ENCODE measurements at places on chromosomes 4 and X. TPM values are rescaled to one million over a fixed set of nuclear protein-coding genes. Genes with fewer than 3 reads are reported as not detected.

DNA sequence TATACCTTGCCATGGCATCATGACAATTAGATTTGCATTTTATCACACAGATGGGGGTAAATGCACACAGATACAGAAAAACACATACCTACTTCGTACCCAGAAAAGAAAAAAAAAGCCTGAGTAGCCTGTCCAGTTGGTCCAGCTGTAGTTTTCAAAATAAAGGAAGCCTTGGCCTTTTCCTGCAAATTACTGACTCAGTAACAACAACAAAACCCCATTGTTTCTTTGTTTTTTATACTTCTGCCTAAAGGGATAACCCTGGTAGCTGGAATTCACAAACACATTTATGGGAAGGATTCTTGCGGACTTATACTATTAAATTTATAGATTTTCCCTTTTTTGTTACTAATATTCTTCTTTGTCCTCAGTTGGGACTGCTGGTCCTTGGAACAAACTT is 156.4 kb upstream of the PCDH10 start:
- DNase-seq: no peak

DNA sequence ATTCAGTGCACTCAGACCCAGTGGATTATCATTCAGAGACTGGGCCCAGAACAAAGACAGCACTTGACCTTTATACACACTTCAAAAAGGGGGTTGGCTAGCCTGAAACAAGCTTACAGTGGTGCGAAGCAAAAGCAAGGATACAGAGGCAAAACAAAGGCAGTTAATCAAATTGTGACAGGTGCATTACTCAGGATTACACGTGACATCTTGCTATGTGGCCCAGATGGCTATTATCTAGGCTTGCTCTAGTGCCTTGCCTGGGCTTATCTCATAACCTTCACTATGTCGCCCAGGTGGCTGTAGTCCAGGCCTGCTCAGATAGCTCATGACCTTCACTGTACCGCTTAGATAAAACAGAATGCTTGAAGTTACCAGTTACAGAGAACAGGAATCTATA is 1092.1 kb upstream of the PRKX start:
- no peak for DNase-seq

- no peak for DNase-seq
Observed at GRCh38 chrX:54935306-54935705, 14.7 kb downstream of the TRO start.

Gene UCP1
- total RNA-seq: not detected

Gene SLC9B2
- 40.2 TPM for total RNA-seq

Gene GABRE
- not detected for total RNA-seq

Gene PPARGC1A
- total RNA-seq: not detected

Gene NUDT6
- 4.4 TPM for total RNA-seq

DNA sequence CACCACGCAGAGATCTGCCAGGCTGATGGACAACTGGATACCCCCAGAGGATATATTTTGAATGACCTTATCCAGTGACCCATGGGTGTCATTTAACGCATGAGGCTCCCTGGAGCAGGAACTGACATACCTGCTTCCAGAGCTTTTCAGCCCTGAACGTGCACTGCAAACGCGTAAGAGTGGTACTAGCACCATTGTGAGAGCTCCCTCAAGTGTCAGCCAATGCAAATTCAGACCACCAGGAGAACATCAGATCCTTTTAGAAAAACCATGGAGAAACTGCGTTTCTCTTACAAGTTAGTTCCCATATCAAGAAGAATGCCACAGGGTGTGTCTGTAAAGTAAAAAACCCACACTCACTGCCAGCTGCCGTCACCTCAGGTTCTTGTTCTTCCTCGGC is 7.3 kb downstream of the TREX2 start:
- DNase-seq: peak; percentile 12

GRCh38 chr4:58313444-58313843 is 1203.3 kb upstream of the IGFBP7 start:
- DNase-seq: no peak

DNA sequence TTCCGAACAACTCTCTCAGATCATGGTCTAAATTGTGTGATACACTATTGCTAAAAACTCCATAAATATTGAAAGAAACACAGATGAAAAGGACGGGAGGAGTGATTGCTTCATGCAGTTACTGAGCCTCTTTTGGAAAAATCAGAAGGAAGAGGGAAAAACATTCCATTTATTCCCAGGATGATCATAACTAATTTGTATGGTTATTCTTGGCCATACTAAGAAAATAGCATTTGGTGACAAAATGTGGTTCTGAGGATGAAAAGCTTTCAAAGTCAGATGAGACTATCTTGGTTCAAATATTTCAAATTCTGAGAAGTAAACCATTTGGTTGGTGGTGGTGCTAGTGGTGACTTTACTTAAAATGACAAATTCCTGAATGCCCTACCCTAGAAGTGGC is 305.4 kb upstream of the LDB2 start:
- DNase-seq: no peak

Gene P2RY4
- not detected for total RNA-seq

GRCh38 chr4:138949866-138950265 is 65.7 kb upstream of the NOCT start:
- no peak for DNase-seq

DNA sequence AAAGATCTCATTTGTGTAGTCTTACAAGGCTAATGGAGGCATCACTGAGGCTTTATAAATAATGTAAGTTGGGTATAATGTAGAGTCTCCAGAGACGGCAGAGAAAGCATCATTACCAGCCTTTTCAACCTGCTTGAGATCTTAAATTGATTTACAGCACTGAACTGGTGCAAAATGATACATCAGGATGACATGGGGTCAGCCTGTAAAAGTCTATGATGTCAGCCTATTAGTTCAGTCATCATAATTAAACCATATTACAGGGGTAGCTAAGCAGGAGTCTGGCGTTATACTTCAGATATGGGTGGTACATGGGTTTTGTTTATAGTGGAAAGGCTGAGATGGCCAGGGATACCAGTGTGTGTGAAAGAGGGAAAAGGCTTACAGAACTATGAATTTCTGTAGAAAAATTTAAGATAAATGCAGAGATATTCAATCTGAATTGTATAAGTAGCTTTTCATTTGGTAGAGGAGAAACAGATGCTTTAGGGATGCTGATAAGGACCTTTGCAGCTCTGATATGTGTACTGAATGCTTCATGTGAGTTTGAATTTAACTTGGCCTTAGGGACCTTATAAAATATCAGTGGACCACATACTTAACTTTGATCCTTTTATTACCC is 2.7 kb downstream of the SMAD1 start:
- no peak for DNase-seq

DNA sequence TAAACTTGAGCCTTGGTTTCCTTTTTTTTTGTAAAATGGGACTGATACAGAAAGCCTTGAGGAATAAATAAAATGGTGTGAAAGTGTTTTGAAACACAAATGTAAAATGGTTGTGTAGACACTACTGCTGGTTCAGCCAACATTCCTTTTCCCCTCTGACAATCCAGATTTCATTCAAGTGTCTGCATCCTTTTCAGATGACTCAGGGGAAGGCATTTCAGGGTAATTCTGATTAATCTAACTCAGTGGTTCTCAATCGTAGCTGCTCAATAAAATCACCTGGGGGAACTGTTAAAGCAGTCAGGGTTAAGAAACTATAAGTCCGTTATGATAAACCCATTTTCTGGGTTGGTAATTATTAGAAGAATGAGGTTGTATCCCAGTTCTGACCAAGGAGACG is 4.6 kb downstream of the ARHGAP10 start:
- DNase-seq: no peak

- DNase-seq: peak; percentile 22
Observed at GRCh38 chrX:13755254-13755653, 20.7 kb downstream of the OFD1 start.

- no peak for DNase-seq
Observed at GRCh38 chrX:9612146-9612505, 147.3 kb downstream of the TBL1X start.

GRCh38 chrX:30151964-30152363 is 63.4 kb upstream of the MAGEB2 start:
- no peak for DNase-seq

Gene GJB1
- total RNA-seq: not detected

Gene SLC7A11
- total RNA-seq: 3.7 TPM

- no peak for DNase-seq
Observed at GRCh38 chrX:127011629-127012028, 192.1 kb downstream of the PRR32 start.

DNA sequence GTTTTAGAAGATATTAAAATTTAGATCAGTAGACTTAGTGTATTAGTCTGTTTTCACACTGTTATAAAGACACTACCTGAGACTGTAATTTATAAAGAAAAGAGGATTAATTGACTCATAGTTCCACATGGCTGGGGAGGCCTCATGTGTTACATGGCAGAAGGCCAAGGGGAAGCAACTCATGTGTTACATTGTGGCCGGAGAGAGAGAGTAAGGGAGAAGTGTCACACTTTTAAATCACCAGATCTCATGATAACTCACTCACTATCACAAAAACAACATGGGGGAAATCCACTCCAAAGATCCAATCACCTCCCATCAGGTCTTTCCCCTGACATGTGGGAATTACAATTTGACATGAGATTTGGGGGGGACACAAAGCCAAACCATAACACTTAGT is 1159.7 kb upstream of the PCDH7 start:
- no peak for DNase-seq

DNA sequence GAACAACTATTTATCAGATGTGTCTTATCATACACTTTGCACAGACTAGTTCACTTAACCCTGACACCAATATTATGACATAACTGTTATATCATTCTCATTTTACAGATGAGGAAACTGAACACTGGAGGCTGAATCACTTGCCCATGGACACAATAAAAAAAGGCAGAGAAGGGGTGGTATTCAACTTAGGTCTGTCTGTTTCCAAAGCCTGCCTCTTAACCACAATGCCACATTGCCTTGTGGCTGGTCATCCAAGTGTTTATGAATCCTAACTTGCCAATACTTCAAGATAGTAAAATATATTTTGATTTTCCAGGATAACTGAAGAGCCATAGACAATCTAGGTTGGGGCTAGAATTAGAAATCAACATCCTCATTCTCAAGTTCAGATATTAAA is 327.8 kb downstream of the NR3C2 start:
- DNase-seq: no peak

DNA sequence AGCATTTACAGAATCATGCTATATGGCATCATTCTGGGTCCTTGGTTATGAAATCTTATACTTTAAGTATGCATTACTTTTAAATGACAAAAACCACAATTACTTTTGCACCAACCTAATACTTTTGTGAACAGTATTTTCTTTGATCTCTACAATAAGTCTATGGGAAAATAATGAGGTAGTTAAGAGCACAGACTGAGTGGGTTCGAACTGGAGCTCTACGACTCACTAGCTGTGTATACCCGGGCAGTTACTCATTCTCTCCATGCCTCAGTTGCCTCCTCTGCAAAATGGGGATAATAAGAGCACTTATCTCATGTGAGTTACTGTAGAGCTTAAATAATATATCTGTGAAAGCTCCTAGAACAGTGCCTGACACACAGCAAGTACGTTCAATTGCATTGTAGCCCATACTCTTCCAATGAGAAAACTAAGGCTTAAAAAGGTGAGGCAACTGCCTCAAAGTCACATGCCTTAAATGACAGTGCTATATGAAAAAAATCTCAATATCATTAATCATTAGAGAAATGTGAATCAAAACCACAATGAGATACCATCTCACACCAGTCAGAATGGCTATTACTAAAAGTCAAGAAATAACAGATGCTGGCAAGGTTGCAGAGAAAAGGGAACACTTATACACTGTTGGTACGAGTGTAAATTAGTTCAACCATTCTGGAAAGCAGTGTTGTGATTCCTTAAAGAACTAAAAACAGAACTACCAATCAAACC is 151.5 kb downstream of the CHIC2 start:
- no peak for DNase-seq

DNA sequence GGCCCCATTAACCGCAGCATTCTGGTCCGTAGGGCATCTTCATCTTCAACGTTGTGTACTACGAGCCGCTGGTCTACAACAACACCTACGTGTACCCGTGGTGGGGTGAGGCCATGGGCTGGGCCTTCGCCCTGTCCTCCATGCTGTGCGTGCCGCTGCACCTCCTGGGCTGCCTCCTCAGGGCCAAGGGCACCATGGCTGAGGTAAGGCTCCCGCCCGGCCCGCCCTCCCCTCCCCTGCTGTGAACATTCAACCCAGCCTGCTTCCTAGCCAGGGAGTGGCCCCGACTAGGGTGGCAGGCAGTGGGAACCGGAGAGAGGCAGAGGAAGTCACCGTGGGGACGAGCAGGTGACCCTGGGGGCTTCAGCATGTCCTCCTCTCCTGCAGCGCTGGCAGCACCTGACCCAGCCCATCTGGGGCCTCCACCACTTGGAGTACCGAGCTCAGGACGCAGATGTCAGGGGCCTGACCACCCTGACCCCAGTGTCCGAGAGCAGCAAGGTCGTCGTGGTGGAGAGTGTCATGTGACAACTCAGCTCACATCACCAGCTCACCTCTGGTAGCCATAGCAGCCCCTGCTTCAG is 7.1 kb downstream of the SLC6A8 start:
- DNase-seq: no peak

Gene FAM47B
- not detected for total RNA-seq

DNA sequence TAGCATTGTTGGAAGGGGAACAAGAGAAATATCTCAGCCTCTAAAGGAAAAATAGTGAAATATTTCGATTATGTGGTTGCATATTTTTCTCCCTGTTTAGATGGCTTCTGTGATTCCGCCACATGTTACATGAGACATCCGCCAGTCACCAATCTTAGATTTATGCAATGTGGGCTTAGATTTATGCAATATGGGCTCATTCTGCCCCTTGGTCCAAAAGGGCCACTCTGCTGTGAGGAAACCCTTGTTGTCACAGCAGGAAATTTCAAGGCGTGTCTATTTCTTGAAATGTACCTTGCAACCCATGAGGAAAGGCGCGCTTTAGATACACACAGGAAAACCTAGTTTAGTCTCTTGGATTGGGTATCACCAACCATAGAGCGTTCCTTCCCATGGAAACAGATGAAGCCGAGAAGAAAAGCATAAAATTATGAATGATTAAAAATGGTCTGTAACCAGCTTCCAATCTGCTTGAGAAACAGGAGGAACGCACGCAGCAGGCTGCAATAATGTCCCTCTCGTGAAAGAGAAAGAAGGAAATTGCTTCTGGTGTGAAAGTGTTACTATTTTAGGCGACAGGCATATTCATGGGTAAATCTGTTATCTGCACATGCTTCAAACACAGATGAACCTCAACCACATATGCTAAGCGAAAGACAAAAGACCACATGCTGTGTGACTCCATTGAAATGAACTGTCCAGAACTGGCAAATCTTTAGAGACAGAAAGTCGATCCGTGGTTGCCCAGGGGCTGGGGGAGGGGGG is 3.7 kb downstream of the RS1 start:
- DNase-seq: no peak

- DNase-seq: no peak
Observed at GRCh38 chr4:183369073-183369472, 46.8 kb upstream of the CLDN24 start.

Gene ART3
- total RNA-seq: not detected

Gene CLDN2
- total RNA-seq: not detected

Gene RGN
- total RNA-seq: not detected

Gene SERPINA7
- total RNA-seq: not detected

Gene RTL9
- total RNA-seq: not detected

Gene ARHGAP36
- not detected for total RNA-seq

Gene ZNF81
- 5.4 TPM for total RNA-seq

- DNase-seq: no peak
Observed at GRCh38 chrX:136047969-136048368, 62.7 kb downstream of the SLC9A6 start.

- no peak for DNase-seq
Observed at GRCh38 chr4:10092481-10093270, 23.9 kb downstream of the WDR1 start.

Gene BEX2
- total RNA-seq: 14.6 TPM

Gene RAI2
- total RNA-seq: 0.20 TPM

Gene CCKAR
- total RNA-seq: not detected

Gene SCD5
- 2.2 TPM for total RNA-seq

Data from activated CD8-positive, alpha-beta T cell treated with anti-CD3 and anti-CD28 coated beads for 36 hours (primary cell).